ENCODE measurements at places on chromosomes 4 and X.

DNA sequence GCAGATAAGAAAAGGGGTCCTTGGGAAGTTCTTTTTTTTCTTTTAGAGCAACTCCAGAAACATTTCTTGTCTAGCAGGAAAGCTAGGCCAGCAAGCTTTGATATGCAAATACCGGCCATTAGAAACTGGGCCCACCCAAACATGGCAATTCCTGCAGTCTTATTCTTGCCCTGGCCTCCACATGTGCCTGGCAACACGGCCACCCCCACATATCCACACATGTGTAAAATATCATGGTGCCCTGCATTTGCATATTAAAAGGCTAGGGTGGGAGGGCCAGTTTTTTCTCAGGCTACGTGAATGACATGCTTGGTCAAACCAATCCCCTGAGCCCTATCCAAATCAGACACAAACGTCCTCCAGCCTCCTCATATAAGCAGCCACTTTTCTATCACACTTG lies 171.7 kb upstream of the ZCCHC13 start:
- DNase-seq: no peak

DNA sequence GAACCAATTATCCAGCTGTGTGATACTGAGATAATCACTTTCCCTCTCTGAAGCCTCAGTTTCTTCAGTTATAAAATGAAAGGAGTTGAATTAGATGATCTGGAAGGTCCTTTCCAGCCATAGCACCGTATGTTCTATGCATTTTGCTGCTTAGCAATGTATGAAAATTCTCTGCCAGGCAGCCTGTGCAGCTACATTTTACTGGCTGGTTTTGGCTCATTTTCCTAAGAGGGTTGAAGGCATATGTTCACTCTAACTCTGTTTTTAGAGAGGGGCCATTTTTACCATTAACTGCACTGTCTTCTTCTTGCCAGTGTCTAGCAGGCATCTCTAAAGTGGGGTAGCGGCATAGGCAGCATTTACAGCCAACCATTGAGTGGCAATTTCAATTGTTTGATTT lies 26.1 kb downstream of the TRPC5 start:
- DNase-seq: no peak

DNA sequence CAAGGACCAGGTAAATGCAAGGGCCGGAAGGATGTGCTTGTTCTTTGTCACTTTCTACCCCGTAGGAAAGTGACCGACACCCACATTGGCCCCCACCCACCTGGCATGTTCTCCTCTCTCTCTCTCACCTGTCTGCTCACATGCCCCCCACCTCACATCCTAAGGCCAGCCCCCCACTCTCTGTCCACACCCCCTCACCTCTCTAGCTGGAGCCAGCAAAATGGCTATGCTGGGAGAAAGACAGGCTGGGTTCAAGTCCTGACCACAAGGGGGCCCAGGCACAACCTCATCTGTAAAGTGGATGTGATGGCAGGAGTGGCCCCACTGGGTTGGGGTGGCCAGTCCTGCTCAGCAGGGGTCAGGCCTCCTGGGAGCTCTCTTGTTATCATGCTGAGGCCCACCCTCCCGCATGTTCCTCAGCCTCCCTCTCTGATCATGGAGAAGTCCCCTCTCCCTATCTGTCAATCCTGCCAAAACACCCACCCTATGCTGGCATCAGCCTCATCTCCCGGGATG lies 1.7 kb upstream of the PPP2R2C start:
- no peak for DNase-seq

- DNase-seq: no peak
These were observed 185.5 kb upstream of the RBPJ start for GRCh38 chr4:26135331-26135730.

DNA sequence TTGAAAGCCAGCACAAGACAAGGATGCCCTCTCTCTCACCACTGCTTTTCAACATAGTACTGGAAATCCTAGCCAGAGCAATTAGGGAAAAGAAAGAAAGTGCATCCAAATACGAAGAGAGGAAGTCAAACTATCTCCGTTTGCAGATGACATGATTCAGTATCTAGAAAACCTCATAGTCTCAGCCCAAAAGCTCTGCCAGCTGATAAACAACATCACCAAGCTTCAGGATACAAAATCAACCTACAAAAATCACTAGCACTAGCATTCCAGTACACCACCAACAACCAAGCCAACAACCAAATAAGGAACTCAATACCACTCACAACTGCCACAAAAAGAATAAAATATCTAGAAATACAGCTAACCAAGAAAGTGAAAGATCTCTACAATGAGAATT lies 38.6 kb downstream of the COX7B2 start:
- no peak for DNase-seq

DNA sequence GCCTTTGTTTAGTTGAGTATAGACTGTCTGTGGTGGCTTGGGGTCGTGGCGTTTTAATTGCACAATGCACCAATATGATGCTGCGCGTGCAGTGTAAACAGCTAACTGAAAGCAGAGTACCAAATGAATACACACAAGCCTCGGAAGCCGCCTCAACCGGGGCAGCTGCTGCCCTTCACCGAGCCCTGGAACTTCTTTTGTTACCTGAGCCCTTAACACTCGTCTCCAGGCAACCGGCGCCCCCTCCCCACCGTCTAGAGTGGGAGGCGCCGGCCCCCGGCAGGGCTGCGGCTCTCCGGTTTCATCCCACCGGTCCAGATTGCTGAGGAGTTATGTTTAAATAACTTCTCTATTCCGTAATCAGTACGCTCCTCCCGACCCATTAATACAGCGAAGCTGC lies 173.2 kb upstream of the TBL1X start:
- DNase-seq: no peak

- DNase-seq: no peak
These were observed 5.2 kb downstream of the SH3KBP1 start for GRCh38 chrX:19882066-19882775.

DNA sequence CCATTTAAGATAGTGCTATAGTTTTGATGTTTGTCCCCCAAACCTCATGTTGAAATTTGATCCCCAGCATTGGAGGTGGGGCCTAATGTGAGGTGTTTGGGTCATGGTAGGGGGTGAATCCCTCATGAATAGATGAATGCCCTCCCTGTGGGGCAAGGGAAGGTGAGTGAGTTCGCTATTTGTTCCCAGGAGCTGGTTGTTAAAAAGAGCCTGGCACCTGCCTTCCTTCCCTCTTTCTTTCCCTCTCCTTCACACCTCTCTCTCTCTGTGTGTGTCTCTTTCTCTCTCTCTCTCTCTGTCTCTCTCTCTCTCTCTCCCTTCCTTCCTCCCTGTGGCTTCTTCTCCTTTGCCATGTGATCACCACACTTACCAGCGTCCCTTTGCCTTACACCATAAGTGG lies 160.7 kb downstream of the AASDH start:
- no peak for DNase-seq

DNA sequence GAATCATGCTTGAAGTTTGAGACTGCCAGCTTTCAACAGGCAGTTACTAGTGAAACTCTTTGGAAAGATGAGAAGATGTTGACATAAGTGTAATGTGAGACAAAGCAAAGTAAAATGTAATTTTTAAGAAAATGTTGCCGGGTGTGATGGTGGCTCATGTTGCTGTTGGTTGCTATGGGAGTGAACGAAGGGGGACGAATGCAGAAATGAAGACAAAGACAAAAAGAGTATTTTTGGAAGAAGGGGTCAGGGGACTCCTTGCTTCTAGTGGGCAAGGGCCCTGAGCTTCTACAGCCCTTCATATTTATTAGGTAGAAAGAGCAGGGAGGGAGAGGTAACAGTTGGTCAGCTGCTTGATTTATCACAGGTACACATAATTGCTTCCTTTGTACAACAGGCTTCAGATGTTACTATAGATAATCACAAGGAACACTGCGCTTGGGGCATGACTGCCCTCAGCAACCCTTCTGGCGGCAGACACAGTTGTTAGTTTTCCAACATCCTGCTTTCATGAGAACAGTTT lies 11.9 kb upstream of the UGDH start:
- no peak for DNase-seq

GRCh38 chrX:43096830-43097229 lies 318.9 kb upstream of the PPP1R2C start:
- DNase-seq: no peak

DNA sequence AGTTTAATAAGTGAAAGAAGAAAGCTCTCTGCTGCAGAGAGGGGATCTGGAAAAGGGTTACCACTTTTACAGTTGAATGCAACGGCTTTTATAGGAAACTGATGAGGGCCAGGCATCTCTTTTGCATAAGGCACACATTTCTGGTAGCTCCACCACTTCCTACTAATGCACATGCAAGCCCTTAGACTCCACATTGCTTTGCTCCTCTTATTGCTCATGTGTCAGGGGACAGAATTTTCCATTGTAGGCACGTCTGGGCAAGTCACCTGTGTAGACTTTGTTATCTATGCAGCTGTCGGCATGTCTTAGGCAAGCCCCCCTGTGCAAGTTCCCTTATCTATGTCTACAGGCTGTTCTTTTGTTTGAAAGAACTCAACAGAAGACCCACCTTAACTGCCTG lies 294.6 kb upstream of the STS start:
- no peak for DNase-seq

- peak; percentile 20 for DNase-seq
These were observed 803.6 kb downstream of the GLUD2 start for GRCh38 chrX:121851033-121851432.

DNA sequence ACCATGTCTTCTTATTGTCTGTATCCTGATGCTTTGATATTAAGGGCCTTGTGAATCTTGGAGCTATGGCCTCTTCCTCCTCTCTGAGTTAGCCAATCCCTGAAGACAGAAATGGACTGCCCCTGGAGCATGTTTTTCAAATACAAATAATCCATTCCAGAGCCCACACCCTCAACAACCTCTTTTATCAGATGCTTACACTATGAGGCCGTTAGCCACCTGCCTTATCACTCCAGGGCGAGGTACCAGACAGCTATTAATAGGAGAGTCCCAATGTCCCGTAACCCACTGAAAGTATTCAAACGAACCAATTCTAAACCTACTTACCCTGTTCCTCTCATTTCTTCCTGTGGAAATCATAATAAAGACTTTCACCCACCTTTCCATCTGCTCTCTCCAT lies 165.0 kb downstream of the ARHGAP24 start:
- no peak for DNase-seq

- DNase-seq: peak; percentile 84
These were observed 21.6 kb downstream of the PCDH18 start for GRCh38 chr4:137510557-137511265.

GRCh38 chrX:41382714-41383645 lies 49.0 kb downstream of the DDX3X start:
- peak; percentile 33 for DNase-seq
